ENCODE measurements at places on chromosomes 1 and 21. TPM values are rescaled to one million over a fixed set of nuclear protein-coding genes. Genes with fewer than 3 reads are reported as not detected.
A peak's percentile ranks its signal among the peaks of the same experiment; 100 is the strongest.

KIF26B gene
- 0.07 TPM for total RNA-seq

CAMTA1 gene
- total RNA-seq: 39.9 TPM

HSF2BP gene
- total RNA-seq: 1.1 TPM

KRTAP13-2 gene
- total RNA-seq: not detected

NMNAT1 gene
- total RNA-seq: 3.4 TPM

TACSTD2 gene
- total RNA-seq: not detected

GRCh38 chr1:10900691-10901090 lies 104.2 kb upstream of the CASZ1 start:
- DNase-seq: no peak

DNA sequence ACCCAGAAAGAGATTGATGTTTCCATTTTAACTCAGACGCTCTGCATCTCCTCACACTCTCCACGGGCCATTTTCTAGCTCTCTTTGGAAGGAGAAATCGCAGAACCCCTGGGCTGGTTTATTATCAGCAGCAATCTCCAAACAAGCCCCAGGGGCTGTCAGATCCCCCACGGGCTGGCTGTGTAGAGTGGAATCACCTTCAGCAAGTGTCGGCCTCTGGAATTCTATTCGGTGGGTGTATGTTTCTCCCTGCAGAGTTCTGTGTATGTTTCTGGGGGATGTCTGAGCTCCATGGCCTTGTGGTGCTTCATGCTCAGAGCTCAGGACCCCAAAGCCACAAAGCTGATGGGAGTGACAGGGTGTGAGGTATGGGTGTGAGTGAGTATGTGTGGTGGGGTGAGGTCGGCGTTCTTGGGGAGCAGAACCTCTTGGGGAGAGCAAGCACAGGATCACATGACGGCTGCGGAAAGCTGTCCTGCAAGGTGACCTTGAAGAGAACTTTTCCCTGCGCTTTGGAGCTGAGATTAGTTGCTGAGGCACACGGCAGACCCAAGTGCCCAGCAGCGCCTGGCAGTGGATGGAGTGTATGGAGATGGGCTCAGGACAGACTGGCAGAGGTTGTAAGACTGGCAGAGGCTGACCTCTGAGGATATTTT lies 489 bp downstream of the ACOT11 start:
- no peak for DNase-seq

- no peak for DNase-seq
These were observed 3.3 kb downstream of the TMEM200B start for GRCh38 chr1:29120367-29120766.

- DNase-seq: no peak
These were observed 162.9 kb upstream of the C1orf174 start for GRCh38 chr1:4062992-4063391.

DNA sequence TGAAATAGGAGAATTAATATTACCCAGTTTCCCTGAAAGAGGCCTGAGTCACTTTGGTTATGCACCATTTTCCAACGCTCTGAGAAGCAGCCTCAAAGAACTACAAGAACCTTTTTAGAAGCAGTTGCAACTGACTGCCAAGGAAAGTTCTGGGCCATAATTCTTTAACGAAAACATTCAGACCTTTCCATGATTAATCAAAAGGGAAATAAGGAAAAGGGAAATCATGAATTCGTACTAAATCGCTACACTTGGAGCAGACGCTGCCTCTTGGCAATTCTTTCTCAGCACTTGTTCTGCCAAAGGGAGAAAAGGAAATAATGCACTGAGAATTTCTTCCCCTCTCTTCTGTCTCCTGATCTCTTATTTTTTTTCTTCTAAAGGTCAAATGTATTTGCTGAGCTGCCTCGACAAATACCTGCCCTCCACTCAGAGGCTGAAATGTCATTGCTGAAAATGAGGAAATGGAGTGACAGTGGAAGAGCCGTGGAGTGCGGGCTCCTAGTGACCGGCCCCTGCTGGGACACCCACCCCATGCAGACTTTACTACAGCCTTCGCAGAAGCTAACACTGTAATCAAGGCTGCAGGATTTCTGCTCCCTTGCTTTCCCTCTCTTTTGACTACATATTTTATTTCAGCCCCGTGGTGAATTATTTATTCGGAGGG lies 67.9 kb upstream of the GALNT2 start:
- DNase-seq: no peak

GRCh38 chr1:207822602-207823451 lies 71.0 kb downstream of the CD46 start:
- peak; percentile 99 for DNase-seq

DNA sequence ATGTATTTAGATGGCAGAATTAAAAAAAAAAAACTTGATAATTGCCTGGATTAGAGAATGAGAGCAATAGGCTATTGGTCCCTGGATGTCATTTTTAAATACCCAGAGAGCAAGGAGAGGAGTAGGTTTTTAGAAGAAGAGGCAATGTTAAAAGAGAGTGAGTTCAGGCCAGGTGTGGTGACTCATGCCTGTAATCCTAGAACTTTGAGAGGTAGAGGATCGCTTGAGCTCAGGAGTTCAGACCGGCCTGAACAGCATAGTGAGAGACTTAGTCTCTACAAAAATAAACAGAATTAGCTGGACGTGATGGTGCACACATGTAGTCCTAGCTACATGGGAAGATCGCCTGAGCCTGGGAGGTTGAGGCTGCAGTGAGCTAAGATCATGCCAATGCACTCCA lies 15.9 kb upstream of the MUTYH start:
- no peak for DNase-seq

DNA sequence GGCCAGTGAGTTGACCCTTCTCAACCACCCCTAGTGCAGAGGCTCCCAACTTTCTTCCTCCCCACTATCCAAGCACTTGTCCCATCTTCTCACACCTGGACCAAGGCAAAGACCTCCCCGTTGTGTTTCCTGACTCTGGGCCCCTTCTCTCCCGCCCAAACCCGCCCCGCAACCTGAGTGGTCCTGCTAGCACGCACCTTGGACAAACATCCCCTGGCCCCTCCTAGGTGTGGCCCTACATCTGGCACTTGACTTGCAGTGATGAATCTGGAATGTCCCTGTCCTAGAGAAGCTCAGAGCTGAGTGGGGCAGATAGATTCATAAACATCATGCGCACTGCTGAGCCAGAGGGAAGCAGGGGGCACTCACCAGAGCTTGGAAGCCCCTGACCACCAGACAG lies 2.3 kb downstream of the SLC5A9 start:
- DNase-seq: no peak

DNA sequence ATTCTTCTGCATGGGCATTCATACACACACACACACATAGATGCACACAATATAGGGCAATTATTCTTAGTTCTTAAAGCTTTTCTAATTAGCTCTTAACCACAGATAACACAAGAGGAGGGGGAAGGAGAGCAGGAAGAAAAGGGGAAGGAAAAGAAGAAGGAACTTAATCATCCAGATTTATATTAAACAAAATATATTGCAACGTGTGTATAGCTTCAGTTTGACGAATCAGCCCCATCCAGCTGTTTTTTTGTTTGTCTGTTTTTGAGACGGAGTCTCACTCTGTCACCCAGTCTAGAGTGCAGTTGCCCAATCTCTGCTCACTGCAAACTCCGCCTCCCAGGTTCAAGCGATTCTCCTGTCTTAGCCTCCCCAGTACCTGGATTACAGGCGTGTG lies 21.7 kb upstream of the ANKRD13C start:
- DNase-seq: no peak

- no peak for DNase-seq
These were observed 78.3 kb downstream of the ATP1B1 start for GRCh38 chr1:169184812-169185211.

Measured in NCI-H460 (cell line).